Erythroblast (primary cell): ENCODE measurements at places on chromosomes 6 and 20.

GRCh38 chr6:124927806-124928205, 34.4 kb upstream of the RNF217 start:
- DNase-seq = no peak

- DNase-seq = no peak
Measured at GRCh38 chr6:32226434-32226833, 2.6 kb upstream of the NOTCH4 start.

GRCh38 chr20:7366189-7366588, 574.1 kb downstream of the HAO1 start:
- DNase-seq = no peak

DNA sequence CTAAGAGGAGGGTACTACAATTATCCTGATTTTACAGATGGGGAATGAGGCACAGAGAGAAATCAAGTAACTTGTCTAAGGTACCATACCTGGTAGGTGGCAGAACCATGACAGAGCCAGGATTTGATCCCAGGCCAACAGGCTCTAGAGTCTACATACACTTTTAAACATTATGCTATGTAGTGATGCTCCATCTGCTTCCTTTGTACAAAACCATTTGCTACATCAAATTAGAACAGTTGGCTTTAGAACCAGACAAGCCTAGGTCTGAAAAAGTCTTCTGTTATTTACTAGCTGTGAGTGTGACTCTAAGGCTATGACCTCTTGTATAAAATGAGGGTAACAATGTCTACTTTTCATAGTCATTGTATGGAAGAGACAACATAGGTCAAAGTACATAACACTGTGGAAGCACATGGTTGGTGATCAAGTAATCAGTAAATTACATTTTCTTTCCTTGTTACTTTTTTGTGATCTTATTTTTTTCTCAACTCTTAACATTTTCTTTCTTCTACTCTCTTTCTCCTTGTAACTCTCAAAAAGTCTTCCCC, 122.1 kb downstream of the PDSS2 start:
- no peak for DNase-seq

DNA sequence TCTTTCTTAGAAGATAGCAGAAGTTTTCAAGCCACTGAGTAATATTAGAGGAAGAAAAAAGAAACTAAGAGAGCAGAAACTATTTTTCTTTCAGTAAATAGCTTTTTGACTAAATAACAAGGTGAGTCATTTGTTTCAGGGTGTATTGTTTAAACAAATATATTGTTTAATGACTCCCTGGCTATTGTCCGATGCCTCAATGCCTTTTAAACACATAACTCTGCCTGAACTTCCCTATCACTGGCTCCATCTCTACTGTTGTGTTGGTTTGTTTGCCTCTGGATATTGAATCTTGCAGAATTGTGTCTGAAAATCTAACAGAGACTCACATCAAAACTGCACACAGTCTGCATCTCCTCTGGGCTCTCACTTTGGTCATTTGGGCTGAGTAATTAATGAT, 19.6 kb upstream of the CLIC5 start:
- DNase-seq = no peak
